ENCODE measurements at places on chromosomes 16 and 17.

GRCh38 chr17:50018909-50019308 is 23.9 kb upstream of the DLX3 start:
- no peak for DNase-seq

DNA sequence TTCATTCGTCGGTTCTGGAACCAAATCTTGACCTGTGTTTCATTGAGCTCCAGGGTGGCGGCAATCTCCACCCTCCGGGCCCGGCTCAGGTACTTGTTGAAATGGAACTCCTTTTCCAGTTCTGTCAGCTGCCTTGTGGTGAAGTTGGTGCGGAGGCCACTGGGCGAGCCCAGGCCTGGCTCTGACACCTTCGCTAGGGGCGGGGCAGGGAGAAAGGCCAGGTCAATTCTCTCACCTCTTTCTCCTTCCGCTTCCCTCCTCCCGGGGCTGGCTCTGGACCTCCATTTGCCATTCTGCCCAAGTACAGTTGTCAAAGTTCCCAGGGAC is 1.2 kb downstream of the HOXB1 start:
- DNase-seq, result no peak

DNA sequence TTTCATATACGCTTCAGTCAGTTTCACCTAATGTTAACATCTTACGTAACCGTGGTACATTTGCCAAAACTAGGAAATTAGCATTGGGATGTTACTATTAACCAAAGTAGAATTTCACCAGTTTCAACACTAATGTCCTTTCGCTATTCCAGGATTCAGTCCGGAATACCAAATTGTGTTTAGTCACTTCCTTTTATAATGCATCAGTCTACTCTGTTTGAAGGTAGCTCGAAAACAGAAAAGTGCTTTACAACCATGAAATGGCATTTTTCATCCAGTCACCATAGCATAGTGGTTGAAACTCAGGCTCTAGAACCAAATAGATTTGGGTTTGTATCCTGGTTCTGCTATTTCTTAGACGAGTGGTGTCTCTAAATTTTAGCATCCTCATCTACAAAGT is 29.4 kb downstream of the AP2B1 start:
- DNase-seq, result no peak

DNA sequence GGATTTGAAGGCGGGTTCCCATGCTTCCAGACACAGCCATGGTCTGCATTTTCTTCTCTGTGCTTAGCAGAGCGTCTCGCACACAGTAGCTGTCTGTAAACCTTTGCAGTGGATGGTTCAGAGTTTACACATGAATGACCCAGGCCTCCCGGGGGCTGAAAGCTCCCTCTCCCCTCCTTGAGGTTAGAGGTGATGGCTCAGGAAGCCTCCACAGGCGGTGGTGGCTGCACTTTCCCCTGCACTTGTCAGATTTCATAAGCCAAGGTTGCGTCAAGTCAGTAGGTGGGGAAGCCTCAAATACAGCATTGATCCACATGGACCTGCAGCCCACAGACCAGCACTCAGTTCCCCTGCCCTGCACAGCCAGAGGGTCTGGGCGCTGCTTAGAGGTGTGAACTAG is 211.9 kb downstream of the KATNIP start:
- no peak for DNase-seq

DNA sequence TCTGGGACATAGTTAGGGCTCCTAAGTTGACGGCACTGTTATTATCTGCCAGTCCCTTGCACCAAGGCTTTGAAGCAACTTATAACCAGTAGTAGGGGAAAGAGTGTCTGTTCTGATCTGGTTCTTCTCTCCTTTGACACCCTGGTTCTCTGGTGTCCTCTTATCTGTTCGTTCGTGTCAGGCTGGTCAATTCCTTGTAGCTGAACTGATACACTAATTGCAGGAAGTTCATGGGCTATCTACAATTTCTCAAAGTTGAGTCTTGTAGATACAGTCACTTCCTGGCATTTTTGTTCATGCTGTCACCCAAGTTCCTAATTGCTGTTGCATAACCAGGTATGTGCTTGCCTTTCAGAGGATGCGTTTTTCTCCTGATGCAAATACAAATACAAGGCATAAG is 17.3 kb upstream of the MYO1D start:
- no peak for DNase-seq

GRCh38 chr17:7716901-7717755 is at the start of gene DNAH2:
Gene DNAH2 (plus strand): TSS chr17:7717744. CDS start chr17:7719735, 1,991 bp downstream.
- peak; percentile 46 for DNase-seq

- DNase-seq, result no peak
These were observed 2.3 kb downstream of the SLC43A2 start for GRCh38 chr17:1626333-1626732.

- DNase-seq, result peak; percentile 8
These were observed 14.7 kb downstream of the C1QTNF1 start for GRCh38 chr17:79038545-79039135.

DNA sequence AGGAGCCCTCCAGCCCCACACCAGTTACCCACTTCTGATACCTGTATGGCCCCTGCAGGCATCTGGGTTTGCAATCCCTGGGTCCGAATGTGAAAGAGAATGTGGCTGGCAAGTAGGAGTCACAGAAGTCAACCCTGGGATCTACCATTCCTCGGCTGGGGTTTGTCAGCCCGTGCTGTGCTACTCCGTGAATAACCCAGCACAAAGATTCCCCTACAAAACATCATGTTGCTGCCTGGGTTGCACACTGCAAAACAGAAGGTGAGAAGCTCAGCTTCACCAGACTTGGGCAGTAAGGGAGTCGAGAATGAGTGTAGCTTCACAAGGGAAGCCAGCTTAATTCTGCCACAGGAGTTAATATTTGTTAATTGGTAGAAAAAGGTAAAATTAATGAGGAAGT is 137.1 kb downstream of the ZFHX3 start:
- DNase-seq, result no peak

DNA sequence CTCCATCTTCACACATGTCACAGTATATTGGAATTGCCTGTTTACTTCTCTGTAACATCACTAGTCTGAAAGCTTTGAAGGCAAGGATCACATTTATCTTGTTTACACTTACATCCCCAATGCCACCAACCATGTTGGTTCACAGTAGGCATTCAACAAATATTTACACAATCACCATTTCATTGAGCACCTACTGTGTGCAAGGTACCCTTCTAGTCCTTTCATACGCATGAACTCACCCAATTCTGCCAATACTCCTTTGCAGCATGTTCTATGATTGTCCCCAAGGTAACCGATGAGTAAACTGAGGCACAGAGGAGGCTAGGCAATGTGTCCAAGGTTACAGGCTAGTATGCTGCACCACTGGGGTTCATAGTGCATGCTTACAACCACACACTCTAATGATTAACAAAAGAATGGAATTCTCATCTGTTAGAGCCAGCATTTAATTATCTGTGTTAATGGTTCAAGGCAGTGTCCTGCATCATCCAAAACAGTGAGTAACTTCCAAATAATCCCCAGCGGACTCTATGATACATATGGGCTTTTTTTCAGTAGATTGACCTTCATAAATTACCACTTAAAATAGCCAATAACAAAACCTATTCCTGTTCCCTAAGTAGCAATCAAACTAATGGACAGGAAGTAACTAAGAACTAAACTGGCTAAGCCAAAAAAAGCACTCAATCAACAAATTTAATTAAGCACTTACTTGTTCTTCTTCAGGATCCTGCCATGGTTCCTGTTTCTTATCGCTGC is 364.5 kb upstream of the XYLT1 start:
- no peak for DNase-seq

- DNase-seq, result no peak
These were observed 219.2 kb upstream of the CDH5 start for GRCh38 chr16:66147291-66147690.

DNA sequence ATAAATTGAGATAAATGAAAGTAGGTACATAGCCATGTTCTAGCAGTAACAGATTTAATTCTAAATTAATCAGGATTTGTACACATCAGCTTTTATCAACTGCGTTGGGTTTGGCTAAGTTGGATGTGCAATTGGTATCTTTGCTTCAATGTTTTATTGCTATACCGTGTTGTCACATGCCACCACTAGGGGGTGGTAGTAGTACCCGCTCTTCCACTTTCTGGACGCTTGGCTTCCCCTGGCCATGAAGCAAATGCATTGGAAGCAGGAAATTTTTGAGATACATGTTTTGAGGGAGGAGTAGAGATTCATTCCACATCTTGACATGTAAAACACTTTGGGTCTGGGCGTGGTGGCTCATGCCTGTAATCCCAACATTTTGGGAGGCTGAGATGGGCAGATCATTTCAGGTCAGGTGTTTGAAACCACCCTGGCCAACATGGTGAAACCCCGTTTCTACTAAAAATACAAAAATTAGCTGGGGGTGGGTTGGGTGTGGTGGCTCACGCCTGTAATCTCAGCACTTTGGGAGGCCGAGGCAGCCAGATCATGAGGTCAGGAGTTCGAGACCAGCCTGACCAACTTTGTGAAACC is 58.6 kb downstream of the EMP2 start:
- peak; percentile 68 for DNase-seq

GRCh38 chr16:86041807-86042206 is 142.8 kb downstream of the IRF8 start:
- DNase-seq, result no peak

DNA sequence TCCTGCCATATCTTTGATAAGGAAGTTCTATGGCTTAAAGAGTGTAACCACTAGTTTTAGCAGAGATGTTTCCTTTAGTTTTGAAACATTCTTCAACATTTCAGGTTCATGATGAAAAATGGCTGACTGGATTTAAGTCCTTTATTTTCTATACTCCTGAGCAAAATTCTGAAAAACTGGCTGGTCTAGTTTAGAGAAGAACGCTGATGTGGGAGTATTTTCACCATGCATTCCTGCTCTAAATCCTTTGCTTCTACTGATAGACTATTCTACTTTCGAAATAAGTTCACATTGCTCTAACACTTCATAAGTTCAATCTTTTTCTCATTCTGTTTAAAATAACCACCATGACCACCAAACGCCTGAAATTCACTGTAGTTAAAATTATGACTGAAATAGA is 281.9 kb downstream of the FTO start:
- DNase-seq, result no peak

DNA sequence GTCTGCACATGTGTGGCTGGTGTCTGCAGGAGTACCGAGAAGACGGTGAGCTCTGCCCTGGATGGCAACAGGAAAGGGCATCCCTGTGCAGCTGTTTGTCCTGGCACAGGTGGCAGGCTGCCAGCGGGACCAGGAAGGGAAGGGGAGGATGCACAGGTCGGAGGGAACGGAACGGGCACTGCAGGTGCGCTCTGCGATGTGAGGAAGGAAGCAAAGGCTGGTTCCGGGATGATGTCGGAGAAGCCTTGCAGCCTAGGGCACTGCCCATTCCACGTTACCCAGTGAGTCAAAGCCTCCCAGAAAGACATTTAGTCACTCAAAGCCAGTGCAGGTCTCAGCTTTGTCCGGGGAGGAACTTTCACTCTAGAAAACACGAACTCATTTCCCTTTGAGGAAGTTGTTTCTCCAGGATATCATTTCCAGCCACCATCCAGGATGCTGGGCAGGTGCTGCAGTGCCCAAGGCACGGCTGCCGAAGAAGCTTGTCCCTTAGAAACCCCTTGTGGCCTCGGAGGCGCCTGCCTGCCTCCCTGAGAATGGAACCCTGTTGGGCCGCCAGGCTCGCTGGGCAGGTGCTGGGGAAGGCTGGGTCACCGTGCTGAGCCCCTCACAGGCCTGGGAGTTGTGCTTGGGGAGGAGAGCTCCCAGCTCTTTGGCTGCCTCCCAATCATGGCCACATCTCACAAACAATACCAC is 4.5 kb upstream of the TMEM235 start:
- DNase-seq, result no peak

DNA sequence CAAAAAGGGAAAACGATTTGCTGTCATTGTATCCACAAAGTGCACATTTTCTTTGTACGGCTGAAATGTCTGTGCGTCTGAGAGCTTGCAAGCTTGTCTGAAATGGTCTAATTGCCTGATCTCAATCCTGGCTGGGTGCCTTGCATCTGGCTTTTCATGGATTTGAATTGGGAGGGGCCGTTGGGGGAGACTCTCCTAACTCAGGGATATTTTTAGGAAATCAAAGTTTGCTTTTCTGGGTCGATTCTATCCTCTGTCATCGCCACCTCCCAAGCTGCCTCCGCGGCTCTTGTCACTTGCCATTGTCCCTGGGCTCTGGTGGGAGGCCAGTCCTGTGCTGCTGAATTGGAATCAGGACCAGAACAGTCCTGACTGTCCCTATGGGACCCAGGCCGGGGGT is 33.3 kb upstream of the MGAT5B start:
- DNase-seq, result no peak

DNA sequence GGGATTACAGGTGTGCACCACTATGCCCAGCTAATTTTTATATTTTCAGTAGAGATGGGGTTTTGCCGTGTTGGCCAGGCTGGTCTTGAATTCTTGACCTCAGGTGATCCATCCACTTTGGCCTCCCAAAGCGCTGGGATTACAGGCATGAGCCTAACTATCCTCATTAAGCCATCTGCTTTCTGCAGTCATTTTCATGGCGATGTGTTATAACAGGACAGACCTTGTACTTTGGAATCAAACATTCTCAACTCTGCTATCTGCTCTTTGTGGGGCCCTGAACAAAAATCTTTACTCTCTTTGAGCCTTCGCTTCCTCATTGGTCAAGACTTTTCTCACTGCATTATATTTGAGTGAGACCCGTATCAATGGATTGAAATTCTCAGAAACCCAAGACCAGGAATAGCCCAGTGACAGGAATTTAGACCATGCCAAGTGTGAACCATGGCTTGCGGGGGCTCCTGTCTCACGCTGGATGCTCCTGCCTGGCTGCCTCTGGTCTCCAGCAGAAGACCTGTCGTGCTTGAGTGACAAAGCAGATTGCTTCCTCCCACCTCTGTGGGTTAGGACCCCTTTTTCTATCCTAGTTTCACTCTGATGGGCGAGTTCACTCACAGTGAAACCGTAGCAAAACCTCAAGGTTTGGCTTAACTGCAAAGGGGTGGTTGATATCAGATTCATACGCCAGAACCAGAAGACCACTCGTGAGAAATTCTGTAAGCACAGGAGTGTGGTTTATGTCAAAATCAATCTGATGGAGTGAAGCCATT is 519.1 kb downstream of the MAF start:
- peak; percentile 88 for DNase-seq

- no peak for DNase-seq
These were observed 8.1 kb downstream of the DNAJC7 start for GRCh38 chr17:42009170-42009569.

GRCh38 chr16:11233727-11234376 is 22.2 kb downstream of the SOCS1 start:
- DNase-seq, result peak; percentile 92

GRCh38 chr16:29784901-29785500 is 5.5 kb upstream of the KIF22 start:
- peak; percentile 79 for DNase-seq

DNA sequence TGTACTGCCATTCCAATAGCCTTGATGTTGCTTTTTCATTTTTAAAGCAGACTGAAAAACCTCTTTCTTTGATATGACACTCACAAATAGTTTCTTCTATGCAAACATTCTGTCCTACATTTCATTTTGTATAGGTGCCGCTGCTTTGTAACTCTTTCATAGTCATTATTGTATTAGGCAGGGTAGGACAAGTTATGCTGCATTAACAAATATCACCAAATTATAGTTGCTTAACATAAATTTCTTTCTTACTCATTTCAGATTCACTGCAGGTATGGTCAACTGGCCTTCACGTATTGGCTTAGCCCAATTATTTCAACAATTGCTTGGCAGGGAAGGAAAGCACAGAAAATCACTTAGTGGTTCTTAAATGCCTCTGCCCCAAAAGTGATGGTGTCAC is 70.8 kb downstream of the GPR139 start:
- no peak for DNase-seq

All from activated CD4-positive, alpha-beta T cell treated with anti-CD3 and anti-CD28 coated beads, Interleukin-10, Interleukin-2, amounts not matched to agents 100 ng/mL and 50 ng/mL, durations not matched to agents 16 hours and 8 hours (primary cell).